Bladder microvascular endothelial cell (primary cell): ENCODE measurements at places on chromosomes 1 and 21. TPM values are rescaled to one million over a fixed set of nuclear protein-coding genes. Genes with fewer than 3 reads are reported as not detected.

C1orf87 gene
- total RNA-seq, result not detected in 2 replicates

RRP1B gene
- total RNA-seq, result 14.9 and 25.9 TPM in 2 replicates

GJA9 gene
- total RNA-seq, result not detected in 2 replicates

NTMT2 gene
- total RNA-seq, result not detected in 2 replicates

PPM1J gene
- 0.49 and 0.82 TPM in 2 replicates for total RNA-seq

EPS8L3 gene
- not detected in 2 replicates for total RNA-seq

FAM163A gene
- total RNA-seq, result 0.25 TPM in 1 of 2 replicates, not detected in the other

DPT gene
- total RNA-seq, result not detected in 2 replicates

CELA3B gene
- total RNA-seq, result not detected in 2 replicates

AKT3 gene
- total RNA-seq, result 42.6 and 101 TPM in 2 replicates

PTGER3 gene
- total RNA-seq, result 0.16 TPM in 1 of 2 replicates, not detected in the other
